ENCODE measurements at places on chromosomes 16 and 17.

DNA sequence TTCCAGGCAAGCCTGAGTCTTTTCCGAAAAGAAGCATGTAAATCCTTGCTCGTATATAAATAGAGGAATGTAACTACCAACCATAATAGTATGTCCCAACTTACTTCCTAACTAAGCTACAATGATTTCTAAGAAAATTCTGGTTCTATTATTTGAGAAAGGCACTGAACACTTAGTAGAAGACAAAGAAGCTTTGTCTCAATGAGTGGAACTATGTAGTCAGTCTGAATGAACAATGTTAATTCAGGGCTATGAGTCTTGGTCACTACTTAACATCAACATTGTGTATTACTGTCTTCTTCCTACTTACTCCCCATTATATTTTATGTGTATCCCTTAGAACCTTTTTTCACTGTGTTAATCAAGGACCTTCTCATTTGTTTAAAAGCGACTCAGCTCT is 206.0 kb downstream of the CYB561 start:
- DNase-seq: no peak

GRCh38 chr17:12627177-12627629 is 38.5 kb upstream of the MYOCD start:
- DNase-seq: peak; percentile 85

DNA sequence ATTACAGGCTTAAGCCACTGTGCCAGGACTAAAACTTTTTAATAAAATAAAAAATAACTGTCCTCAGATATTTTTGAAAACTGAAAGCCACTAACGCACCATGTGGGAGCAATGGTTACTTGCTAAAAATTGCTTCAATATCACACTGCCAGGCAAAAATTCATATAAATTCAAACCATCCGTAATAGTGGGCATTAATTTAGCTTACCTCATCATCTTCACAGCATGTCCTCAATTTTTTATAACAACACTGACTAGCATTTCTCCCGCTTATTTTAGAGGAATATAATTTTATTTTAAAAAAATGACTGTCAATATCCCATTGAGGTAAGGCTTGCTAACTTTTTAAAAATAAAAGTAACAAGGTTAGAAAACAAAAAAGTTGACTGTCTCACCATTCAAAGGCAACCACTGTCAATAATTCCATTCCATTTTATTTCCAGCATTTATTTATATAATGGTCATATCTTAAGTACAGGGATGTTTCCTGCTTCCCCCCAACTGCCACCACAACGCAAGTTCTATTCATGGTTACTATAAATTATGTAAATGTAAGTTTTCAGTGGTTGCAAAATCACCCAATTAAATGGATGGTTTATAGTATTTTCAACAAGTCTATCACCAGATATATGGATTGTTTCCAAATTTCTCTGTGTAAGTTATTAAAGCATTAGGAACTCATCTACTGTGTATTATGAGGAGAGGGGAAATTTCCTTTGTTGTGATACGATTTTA is 25.4 kb downstream of the GSPT1 start:
- no peak for DNase-seq

DNA sequence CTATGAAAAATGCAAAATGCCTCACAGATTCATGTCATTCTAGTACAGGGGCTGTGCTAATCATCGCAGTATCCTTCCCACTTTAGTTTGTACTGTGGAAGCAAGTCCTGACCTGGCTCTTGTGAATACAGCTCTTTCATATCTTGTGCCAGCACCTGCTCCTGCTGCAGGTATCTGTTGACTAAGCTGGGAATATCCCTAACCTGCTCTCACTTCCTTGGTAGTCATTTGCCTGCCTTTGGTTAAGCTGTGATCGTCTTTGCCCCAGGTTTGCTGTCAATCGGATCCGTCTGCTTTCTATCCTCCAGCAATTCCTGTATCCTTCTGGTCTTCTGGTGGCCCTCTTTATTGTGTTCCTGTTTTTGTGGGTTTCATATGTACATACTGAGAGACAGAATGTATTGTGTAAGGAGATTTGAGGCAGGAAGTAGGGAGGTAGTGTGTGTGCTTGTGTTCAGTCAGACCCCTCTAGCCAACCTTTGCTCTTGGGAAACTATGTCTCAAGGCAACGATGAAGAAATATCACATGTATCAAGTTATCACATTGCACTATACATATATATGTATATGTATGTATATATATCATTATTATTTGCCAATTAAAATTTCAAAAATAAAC is 7.7 kb upstream of the GINS3 start:
- no peak for DNase-seq

GRCh38 chr16:87864331-87864989 is 4.8 kb downstream of the SLC7A5 start:
- no peak for DNase-seq

GRCh38 chr17:38716368-38717005 is 11.4 kb downstream of the MLLT6 start:
- no peak for DNase-seq

- DNase-seq: no peak
Measured at GRCh38 chr17:75073618-75074047, 14.1 kb upstream of the SLC16A5 start.

DNA sequence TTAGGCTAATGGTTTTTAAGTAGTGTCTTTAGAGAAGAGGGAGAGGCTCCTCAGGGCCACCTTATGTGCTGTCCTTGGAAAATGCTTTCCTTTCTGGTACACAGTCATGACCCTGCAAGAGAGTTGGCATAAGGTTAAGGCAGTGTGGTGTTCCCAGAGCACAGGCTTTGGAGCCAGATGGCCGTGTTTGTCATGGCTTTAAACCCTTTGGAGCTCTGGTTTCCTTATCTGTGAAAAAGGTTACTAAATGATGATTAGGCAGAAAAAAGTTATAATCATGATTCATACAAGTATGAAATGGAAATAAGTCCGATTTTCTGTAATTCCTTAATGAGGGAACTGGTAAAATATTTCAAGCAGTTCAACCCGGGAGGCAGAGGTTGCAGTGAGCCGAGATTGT is 13.2 kb downstream of the UTP4 start:
- DNase-seq: no peak

GRCh38 chr16:31083081-31083480 is 5.7 kb downstream of the PRSS53 start:
- DNase-seq: no peak

DNA sequence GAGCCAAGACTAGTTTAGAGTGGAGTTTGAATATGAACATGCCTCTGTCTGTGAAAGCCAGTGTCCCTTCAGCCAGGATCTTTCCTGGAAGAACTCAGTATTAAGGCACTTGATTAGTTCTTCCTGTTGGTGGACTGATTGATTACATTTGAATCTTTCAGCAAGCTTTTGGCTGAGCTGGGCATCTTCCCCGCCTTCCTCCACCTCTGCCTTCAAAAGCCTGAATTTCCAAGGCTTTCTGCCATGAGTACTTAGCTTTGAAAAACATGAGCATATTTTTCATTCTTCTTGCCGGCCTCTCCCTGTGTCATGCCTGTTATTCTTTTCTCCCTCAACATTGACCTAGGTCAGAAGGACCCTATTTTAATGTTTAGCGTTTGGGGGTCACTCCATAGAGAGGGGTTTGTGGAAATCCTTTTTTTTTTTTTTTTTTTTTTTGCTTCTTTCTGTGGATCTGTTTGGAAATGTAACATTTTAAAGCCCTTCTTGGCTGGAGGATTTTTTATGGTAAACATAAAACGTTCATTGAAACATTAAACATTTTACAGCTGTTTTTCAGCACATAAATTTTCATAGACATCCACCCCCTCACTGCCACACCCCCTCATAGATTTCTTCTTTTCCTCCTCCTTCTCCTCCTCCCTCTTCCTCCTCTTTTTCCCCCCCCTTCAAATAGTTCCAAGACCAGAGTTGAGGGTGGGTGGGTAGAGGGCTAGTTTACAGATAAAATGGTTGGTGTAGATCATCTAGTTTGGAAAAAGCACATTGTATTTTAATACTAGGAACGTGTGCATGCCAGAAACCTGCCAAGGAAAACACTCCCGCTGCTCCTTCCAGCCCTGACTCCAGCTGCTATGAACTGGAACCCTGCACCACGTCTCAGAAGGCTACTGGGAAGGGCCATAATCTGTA is 645.9 kb downstream of the WWOX start:
- DNase-seq: no peak

- peak; percentile 30 for DNase-seq
Measured at GRCh38 chr17:1055751-1056645, 59.1 kb downstream of the TIMM22 start.

GRCh38 chr16:57479205-57479975 is 6.9 kb downstream of the DOK4 start:
- DNase-seq: no peak

DNA sequence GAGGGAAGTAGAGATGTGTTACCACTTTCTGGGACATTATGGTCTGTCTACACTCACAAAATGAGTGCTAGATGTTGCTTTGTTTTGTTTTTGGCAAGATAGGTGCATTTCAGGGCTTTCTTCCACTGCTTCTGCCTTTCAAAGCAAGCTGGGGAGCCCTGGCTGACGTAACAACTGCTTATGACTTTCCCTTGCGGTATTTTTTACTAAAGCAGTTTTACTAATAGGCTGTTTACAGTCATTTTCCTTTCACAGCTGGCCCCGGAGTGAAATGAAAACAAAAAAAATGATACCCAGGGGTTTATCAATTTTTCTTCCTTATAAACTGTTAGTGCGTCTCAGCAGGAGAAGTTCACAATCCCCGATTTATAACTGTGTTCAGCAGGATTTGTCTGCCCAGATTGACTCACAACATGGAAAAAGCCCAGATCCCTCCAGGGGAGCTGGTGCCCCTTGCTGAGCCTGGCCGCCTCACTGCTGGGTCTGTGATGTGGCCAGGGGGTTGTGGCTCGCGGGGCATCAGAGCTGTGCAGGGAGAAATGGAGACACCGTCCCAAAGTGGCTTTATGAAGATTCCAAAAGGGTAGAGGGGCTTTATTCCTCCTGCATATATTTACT is 184.4 kb upstream of the HS3ST3A1 start:
- peak; percentile 55 for DNase-seq

- no peak for DNase-seq
Measured at GRCh38 chr17:70286391-70286790, 117.1 kb downstream of the KCNJ2 start.

- DNase-seq: no peak
Measured at GRCh38 chr17:79670537-79671084, 59.8 kb upstream of the RBFOX3 start.

DNA sequence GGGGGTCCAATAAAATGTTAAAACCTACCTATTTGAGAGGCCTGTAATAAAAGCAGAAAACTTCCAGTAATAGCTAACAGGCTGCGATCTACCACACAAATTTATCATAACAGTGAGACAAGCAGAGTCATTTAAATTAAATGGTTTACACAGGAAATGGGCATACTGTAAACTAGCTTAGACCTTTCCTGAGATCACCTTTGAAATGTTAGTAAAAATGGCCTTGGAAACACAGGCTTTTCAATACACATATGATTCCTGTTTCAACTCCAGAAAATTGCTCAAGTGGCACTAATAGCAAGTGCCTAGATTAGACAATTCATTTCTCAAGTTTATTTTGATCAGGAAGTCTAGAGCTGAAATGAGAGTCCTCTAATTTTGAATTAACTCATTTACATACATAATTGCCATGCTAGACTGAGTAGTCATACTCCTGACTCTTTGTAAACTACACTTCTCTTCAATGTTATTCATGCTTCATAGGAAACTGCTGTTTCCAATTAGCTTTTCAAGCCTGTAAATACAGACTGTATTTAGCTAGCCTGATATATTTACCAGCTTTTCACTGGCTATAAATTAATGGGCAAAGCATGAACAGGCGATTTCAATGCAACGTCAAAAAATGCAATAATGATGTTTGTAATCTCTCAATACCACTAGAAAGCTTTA is 43.3 kb downstream of the PARN start:
- no peak for DNase-seq

DNA sequence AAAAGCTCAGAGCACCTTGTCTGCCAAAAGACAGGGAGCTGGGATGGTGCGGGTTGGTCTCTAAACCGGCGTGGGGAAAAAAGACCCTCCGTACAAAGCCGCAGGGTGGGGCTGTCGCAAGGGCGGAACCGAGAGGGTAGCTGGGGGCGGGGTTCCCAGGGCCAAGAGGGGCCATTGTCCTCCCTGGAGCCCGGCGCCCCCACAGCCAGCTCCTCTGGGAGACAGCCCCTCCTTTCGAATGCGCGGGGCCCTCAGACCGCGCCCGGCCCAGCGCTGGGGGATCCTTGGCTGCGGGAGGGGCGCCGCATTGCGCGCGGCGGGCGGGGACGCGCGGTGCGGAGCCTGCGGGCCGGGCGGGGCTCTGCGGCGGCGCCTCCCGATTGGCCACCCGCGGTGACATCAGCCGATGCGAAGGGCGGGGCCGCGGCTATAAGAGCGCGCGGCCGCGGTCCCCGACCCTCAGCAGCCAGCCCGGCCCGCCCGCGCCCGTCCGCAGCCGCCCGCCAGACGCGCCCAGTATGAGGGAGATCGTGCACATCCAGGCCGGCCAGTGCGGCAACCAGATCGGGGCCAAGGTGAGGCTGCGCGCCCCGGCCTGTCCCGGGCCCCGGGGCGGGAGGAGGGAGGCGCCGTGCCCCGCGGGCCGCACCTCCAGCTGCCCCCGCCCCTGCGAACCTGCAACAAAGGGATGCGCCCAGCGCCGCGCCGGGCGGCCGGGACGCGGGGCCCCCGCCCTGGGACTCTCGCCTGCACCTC is at the start of gene TUBB3:
Gene TUBB3, plus strand, starts transcription at position 459 of the 756 bp plus-strand sequence. Its CDS starts 60 bp downstream, at position 519.
- peak; percentile 76 for DNase-seq

- no peak for DNase-seq
Measured at GRCh38 chr17:14098246-14098645, 28.9 kb downstream of the COX10 start.

DNA sequence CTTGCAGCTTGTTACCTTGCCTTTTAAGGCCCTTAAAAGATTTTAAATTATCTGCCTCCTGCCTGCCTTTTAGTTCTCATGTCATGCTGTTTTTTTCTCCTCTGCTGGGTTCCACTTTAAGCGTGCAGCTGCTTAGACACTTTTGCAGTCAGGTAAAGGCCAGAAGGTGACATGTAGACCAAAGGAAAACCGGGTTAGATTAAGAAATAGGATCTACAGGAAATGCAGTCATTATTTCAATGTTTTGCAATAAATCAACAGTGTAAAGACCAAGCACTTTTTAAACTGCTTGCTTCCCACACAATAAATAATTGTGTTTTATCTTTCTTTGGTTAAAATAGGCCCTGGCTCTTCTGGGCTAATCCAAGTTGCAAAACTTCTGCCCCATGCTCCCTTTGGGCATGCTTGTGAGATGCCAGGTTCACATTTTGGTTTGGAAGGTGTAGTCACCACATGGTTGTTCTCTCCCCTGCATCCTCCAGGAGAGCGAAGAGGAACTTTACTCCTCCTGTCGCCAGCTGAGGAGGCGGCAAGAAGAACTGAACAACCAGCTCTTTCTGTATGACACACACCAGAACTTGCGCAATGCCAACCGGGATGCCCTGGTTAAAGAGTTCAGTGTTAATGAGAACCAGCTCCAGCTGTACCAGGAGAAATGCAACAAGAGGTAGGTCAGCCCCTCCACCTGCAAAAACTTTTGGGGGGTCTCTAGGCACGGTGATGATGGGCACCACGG is 54.9 kb downstream of the SDR42E1 start:
- no peak for DNase-seq

DNA sequence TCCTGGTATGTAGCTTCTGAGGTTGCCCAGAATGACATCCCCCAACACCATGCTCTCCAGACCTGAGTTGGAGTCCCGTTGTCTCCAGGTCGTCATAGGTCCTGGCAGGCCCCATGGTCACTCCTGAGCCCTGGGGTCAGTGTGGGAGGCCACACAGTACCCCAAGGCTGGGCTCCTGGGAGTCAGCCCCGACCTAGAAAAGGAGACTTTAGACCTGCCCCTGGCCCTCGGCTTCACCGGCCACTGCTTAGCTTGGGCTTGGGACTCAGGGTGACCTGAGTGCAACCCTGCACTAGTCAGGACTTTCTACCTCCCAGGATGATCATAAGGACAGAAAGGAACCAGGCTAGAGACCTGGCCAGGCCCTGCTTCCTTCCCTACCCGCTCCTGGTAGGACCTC is 65.8 kb downstream of the PRMT7 start:
- no peak for DNase-seq

Data from T1000 (cell line).